ENCODE measurements at places on chromosomes 12 and 14.

- DNase-seq, result no peak
Observed at GRCh38 chr14:55710506-55711041, 130.6 kb downstream of the KTN1 start.

GRCh38 chr12:115774148-115774895 lies 503.2 kb downstream of the MED13L start:
- no peak for DNase-seq

GRCh38 chr14:67251573-67252226 lies 10.5 kb downstream of the PALS1 start:
- DNase-seq, result peak; percentile 41

GRCh38 chr14:36784541-36784940 lies 122.9 kb downstream of the PAX9 start:
- DNase-seq, result peak; percentile 3

- DNase-seq, result no peak
Observed at GRCh38 chr12:109202770-109203169, 86.4 kb downstream of the ACACB start.

DNA sequence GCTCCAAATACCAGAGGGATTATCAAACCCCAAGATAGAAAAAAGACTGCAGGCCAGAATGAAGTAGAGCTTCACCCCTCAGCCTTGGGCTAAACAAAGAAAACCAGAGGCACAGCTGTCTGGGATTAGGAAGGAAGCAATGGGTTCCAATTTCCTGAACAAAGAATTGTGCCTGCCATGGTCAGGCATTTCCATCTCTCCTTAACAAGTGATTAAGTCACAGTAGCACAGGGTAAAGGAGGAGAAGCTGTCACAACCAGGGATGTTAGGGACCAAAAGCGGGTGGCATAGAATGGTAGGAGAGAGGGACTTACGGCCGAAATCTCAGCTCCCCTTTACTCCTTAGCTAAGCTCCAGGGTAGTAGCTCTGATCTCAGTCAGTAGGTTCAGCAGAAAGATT lies 33.9 kb downstream of the SPTLC2 start:
- DNase-seq, result no peak

DNA sequence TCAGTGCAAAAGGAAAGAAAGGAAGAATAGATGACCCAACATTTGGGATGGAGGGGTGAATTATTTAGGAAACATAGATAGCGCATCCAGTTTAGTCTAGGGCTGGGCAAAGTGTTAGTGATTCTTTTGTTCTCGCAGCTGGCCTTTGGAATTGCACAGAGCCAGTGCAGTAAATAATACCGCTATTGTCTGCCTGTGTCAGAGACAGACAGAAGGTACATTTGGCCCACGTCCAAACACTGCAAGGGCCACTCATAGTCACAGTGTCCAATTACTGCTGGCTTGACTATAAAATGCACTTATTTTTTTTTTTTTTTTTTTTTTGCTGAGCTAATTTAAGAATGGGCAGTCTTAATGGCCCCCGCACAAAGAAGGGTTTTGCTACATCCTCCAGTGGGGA lies 638.6 kb downstream of the BCL11B start:
- no peak for DNase-seq

DNA sequence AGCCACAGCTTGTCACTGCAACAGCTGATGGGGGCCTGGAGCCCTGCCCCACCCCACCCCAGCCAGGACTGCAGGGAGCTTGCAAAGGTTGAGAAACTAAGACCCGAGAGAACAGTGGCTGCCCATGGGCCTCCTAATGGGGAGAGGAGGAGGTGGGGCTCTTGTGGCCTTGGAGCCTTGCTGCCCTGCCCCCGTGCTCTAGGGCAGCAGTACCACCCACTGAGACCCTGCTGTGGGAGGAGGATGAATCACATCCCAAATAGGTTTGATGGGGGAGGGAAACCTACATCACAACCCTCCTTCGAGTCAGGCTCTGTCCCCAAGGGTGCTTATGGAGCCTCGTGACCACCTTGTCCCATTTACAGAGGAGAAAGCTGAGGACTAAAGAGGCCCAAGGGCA lies 15.9 kb downstream of the HHIPL1 start:
- DNase-seq, result no peak

GRCh38 chr12:132419631-132420246 lies 70.2 kb upstream of the FBRSL1 start:
- DNase-seq, result no peak

DNA sequence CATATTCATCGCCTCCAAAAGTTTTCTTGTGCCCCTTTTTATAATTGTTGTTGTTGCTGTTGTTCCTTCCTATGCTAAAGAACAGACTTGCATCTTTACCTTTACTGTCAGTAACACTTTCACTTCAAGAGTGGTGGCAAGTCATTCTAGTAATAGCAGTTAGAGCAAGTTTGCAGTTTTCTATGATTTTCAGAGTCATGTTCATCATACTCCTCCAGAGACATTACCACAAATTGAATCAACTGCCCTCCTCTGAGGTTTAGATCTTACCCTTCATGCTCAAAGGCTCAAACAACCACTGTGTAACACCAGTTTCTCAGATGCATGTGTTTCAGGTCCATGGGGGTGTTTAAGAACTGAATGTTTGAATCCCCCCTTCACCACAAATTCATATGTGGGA lies 763.4 kb downstream of the LRFN5 start:
- no peak for DNase-seq

Measured in EL (cell line).